ENCODE measurements at places on chromosomes 16 and 17. TPM values are rescaled to one million over a fixed set of nuclear protein-coding genes. Genes with fewer than 3 reads are reported as not detected.

Gene HNF1B
- not detected for total RNA-seq

Gene VAT1L
- total RNA-seq = 0.26 TPM

Gene RAB26
- 2.0 TPM for total RNA-seq

Gene PRKCB
- 0.19 TPM for total RNA-seq

Gene ACSM2A
- not detected for total RNA-seq
